ENCODE measurements at places on chromosomes 13 and 19.

DNA sequence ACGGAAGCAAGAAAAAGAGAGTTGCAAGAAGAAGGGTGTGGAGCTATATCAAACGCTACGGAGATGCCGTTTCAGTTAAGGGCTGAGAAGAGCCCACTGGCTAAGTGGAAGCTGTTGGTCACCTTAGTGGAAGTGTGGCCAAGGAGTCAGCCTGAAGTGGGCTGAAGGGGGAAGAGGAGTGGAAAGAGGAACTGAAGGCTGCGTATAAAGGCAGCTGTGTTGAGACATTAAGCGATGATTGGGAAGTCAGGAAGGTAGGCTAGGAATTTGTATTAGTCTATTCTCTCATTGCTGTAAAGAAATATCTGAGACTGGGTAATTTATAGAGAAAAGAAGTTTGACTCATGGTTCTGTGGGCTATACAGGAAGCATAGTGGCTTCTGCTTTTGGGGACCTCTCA is 14.1 kb upstream of the FRY start:
- DNase-seq: no peak

- DNase-seq: no peak
Measured at GRCh38 chr13:28850226-28850625, 30.1 kb downstream of the MTUS2 start.

DNA sequence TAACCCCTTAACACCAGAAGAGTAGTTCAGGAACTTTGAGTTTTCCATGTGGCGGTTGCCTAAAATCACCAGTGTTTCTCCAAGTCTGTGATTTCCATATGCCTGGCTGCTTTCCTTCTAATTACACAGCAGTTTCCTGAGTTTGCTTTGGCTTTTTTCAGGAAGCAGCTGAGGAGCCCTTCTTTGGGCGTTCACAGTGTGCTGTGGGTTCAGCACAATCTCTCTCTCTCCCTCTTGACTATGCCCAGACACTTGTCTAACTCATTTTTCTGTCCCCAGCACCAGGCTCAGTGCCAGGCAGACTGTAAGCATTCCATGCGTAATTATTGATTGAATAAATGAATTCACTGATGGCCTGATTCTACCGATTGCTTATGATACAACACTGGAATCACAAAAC is 19.7 kb downstream of the SCEL start:
- DNase-seq: no peak

DNA sequence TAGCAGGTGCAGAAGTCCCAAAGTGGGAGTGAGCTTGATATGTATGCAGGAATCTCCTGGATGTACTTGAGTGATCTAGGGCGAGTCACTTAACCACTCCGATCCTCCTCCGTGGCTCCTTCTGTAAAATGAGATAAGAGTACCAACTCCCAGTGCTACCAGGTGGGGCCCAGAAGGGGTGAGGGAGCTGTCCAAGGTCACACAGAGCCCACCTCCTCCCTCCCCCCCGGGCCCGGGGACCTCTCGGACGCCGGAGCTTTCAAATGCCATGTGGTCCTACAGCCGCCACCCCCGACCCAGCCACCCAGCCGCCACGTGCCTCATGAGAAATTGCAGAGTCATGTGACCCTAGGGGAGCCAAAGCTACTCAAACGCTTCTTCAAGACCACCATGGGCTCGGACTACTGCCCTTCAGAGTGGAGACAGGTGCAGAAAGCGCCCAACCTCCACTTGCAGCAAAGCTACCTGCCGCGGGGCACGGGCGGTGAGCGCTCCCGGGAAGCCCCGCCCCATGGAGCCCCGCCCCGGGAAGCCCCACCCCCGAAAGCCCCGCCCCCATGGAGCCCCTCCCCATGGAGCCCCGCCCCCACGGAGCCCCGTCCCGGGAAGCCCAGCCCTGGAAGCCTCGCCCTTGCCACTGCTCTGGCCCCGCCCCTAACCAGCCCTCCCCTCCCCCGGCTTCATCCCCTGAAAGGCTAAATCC is 10.1 kb upstream of the ZNF358 start:
- no peak for DNase-seq

GRCh38 chr13:47215736-47216135 is 318.9 kb upstream of the HTR2A start:
- DNase-seq: no peak

GRCh38 chr19:35973487-35973886 is 21.5 kb upstream of the SDHAF1 start:
- DNase-seq: no peak

Measured in tibial nerve (tissue), 4 donors.